Neural progenitor cell (in vitro differentiated cells): ENCODE measurements at places on chromosomes 3 and 15.

- DNase-seq, result no peak
Measured at GRCh38 chr3:46097691-46098241, 70.5 kb upstream of the XCR1 start.

DNA sequence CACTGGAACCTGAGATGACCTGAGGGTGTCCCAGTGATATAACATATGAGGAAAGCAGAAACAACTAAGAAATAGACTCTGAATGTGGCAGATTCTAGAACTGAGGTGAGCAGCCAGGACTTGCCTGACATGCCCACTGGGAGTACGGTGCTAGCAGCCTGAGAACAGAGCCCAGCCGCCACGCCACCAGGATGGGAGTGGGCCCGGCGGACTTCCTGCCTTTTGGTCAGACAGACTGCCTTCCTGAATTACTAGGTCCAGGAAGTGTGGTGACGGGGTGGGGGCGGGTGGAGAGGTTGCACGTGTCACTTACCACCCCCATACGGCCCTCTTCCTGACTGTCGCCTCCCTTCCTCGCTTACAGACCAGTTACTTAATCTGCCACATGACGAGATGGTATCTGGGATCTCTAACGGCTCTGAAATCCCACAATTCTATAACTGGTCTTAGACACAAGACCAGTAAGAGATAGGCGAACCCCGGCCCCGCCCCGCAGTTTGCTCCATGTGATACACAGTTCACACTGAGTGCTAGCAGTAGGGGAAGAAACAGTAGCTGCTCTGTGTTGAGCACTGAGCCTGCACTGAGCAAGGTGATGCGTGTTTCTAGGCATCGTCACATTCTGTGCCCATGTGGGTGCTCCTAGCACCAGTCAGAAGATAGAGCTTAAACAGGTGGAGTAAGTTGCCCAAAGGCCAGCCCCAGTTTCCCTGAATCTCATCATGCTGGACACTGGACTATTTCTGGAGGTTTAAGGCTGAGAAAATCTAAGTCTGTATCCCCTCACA is 95.7 kb downstream of the CPN2 start:
- no peak for DNase-seq

GRCh38 chr3:110774496-110775265 is 296.9 kb upstream of the NECTIN3 start:
- DNase-seq, result no peak

DNA sequence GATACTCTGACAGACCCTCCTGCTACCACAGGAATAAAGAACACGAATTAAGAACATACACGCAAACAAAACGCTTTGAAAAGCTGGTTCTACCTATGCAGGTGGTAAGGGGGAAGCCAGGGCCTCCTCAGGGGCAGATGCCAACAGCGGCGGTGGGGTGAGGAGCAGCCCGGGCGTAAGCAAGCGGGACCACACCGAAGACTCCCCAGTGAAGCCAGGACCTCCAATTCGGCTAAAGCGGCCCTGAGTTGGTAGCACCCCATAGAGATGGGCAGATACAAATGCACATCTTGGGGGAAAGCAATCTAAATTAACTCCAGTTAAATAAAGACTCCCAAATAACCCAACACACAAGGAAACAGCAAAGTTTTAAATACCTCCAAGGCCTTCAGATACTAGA is 32.4 kb downstream of the NIPA2 start:
- no peak for DNase-seq

DNA sequence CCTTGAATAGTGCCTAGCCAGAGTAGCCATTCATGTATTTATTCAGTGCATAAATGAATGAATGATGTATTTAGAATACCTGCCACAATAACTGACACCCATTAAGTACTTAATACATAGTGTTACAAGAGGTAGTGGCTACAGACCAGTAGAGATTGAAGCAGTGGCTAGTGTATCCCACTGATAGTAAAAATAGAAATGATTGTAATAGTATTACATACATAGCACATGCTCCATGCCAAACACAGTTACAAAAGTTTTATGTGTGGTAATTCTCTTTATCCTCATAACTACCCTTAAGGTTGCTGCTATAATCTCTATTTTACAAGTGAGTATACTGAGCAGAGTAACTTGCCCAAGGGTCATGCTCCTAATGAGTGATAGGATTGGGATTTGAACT is 30.3 kb upstream of the SCAANT1 start:
- no peak for DNase-seq

DNA sequence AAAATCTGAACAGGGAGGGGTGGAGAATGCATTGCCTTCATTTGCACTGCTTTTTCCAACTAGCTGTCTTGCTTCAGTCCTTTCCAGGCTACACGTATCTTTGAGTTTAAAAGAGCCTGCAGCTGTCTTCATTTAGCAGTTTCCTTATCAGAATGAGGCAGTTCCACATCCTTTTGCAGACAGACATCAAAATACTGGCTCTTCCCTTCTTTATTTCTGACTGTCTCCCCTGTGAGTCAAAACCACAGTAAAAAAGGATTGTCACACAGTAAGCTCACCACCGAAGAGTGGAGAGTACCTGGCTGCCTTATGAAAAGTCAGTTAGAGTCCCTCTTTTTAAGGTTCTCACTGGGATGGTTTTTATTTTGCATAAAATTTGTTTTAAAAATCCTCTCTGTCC is 205.5 kb upstream of the CD96 start:
- DNase-seq, result no peak

DNA sequence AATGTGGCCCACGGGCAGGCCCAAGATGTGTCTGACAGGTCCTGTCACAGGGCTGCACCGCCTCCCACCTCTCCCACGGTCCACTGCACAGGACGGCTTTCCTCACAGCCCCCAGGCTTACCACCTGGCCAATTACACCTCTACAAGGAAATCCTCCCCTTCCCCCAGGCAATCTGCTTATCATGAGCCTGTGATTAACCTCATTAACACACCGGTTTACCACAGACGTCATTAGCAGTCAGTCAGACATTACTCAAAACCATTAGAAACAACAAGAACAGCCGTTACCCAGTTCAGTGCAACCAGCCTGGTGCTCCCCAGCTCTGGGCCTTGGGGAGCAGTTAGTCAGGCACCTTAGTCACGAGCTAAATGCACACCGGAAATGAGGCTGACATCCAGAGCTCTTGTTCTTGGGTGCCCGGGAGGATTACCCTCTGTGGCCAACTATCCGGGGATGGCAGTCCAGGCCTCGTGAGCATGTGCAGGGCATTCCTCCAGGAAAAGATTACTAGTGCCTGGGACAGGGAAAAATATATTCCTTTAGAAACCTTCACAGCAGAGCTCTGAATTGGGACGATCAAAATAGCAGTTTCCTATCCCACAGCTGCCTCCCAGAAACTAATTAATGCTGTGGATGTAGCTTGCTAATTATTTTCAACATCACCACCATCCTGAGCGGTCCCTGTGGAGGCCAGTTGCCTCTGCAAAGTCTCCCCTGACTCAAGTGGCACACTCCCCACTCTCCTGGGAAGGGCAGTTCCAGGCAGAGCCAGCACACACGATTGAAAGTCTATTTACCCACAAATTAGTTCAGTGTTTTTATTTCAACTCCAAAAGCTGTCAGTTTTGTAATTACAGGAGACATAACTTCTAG is 117.4 kb upstream of the ZBED2 start:
- DNase-seq, result peak; percentile 16

- no peak for DNase-seq
Measured at GRCh38 chr3:127886956-127887231, 28.1 kb upstream of the KBTBD12 start.

DNA sequence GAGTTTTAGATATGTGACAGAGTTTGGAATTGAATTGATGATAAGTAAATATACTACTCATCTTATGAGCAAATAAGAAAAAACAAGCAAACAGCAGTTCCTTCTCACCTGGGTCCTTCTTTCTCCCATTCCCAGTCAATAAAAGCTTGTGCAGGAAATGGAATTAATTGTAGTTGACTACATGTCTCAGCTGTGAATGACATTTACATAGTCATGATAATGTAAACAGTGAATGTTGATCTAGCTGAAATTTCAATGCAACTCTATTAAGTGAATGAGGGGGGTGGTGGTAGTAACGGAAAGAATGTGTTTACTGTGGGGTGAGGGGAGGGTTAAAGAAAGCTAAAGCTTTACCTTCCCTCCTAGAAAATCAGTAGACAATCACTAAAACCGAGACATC is 76.2 kb downstream of the NFKBIZ start:
- DNase-seq, result no peak
